Hematopoietic multipotent progenitor cell (in vitro differentiated cells): ENCODE measurements at places on chromosomes 11 and 22.

DNA sequence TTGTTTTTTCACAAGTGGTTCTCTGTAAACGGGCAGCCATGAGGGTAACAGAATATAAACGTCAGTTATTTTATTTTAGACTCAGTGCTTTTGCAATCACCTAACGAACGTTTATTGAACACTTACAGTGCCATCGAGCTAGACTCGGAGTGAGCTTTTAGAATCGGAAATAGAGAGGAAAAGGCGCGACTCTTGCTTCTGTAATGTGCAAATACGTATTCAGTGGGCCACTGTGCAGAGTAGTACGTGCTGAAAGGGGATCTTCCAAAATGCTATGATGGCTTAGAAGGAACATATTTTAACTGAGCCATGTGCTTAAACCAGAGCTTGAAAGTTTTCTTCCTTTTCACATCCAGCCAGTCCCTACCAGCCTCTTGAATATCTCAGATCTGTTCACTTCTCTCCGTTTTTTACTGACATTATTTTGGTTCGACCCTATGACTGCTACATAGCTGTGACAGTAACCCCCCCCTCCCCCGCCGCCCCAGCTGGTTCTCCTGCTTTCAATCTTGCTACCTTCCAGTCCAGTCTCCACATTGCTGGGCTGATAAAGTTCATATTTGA lies 468 bp downstream of the DDIAS start:
- DNase-seq: no peak

DNA sequence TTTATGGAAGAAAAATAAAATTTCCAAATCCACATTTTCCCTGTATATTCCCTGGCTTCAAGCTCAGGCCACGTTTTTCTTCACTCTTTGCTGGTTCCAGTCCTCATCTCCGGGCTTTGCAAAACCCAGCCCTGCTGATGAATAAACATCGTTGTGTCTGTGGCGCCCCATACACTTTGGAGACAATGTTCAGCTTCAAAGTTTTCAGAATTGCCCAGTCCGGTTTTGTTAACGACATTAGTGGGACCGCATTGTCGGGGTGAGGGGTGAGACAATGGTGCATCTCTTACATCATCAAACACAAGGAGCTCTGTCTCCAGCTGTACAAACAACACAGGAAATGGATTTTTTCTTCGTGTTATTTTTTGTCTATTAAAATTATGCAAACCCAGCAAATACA lies 53.4 kb upstream of the HTATIP2 start:
- DNase-seq: no peak

DNA sequence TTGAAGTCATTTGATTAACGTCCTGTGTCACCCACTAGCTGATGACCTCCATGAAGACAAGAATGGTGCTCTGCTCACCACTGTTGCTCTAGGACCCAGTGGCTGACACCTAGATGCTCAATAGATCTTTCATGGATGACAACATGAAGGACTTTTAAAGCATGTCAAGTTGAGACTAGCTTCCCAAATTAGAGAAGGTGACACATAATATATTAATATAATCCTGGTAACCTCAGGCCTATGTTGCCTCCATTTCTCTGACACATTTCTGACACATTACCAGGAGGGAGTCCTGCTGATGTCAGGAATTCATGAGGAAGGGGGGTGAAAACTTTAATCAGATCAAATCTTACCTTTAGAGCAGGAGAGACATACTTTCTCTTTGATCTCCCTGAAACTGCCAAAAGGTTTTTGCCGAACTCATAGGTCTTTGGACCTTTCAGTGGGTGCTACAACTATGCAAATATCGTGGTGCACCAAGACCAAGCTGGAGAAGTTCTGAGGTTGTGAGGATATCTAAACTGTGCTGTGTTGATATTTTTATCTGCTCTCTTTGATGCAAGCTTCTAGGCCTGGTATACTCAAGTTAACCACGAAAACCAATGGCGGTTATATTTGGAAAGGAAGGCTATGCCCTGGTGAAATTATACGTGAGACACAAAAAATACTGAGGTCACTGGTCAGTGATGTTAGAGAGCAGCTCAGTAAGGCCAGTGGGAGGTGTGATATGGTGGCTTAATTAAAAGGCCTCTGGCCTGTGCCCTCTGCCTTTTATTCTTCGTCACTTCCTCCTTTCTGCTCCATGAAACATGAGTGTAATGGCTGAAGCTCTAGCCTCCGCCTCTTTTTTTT lies 13.2 kb upstream of the AMPD3 start:
- DNase-seq: no peak

- no peak for DNase-seq
Observed at GRCh38 chr11:47348859-47349258, 3.6 kb downstream of the MYBPC3 start.

DNA sequence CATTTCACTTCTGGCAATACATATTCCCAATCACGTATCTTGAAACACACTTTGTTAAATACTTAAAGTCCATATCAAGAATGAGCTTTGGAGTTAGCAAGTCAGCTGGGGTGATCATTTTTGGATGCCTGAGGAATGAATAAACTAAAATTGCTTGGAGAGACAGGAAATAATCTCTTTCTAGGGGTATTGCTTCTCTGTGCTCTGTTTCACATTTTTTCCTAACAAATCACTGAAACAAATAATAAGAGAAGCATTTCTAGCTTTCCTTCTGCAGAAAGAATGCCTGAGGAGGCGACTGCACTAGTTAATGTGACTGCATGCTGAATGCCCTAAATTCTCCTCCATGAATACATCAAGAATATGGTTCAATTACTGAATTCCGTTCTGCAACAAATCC lies 541.4 kb upstream of the CCDC90B start:
- DNase-seq: no peak
